Hippocampal formation (tissue), 2 donors: ENCODE measurements at places on chromosomes 7 and 10.

- DNase-seq: no peak
Measured at GRCh38 chr10:28375399-28376354, 72.8 kb upstream of the MPP7 start.

GRCh38 chr10:120365872-120366271 is 91.2 kb upstream of the PLPP4 start:
- no peak for DNase-seq

DNA sequence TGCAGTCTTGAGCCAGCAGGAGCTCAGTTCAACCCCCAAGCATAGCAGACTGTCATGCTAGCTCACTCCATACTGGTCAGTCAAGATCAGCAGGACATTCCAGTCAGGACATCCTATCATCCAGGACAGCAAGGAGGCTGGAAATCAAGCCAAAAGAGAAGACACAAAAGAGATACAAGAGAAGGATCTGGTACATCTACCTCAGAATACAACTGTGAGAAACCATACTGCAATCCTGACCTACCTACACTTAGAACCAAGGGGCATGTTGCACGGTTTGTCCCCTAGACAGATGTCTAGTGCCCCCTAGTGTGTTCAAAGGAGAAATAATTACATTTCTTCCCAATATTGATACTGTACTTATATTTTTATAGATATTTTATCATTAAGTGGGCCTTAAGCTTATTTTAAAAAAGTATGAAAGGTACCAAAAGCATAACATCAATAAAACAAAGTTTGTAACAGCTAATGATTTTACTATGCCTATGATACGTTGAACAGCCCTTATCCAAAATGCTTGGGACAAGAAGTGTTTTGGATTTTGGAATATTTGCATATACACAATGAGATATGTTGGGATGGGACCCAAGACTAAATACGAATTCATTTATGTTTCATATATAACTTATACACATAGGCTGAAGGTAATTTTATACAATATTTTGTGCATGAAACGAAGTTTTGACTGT is 26.7 kb downstream of the ERCC6 start:
- DNase-seq: no peak

- DNase-seq: no peak
Measured at GRCh38 chr7:36638140-36638539, 86.2 kb downstream of the AOAH start.

GRCh38 chr7:155218276-155219153 is 79.2 kb upstream of the INSIG1 start:
- no peak for DNase-seq

DNA sequence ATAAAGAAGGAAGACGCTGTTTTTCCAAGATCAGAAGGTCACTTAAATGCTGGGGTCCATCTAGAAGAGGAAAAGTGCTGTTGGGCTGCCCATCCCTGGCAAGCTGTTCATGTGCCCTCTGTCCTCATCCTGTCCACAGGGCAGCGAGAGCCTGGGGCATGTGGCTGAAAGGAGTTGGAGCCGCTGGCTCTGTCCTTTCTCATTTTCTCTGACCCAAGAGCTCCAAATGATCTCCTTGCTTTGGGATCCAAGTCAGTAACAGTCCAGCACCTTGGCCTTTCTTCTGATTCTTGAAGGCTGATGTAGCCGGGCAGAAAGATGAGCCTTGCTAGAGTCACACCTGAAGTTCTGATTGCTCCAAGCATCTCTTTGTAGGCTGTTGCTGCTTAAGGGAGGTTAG is 44.4 kb downstream of the SPDYE5 start:
- no peak for DNase-seq

- DNase-seq: no peak
Measured at GRCh38 chr7:77335581-77335980, 80.6 kb downstream of the GSAP start.

GRCh38 chr7:19709249-19709578 is 377 bp upstream of the POLR1F start:
- no peak for DNase-seq

- DNase-seq: peak; percentile 23
Measured at GRCh38 chr7:55050281-55050680, 31.5 kb downstream of the EGFR start.

GRCh38 chr7:21749378-21749777 is 196.3 kb downstream of the CDCA7L start:
- no peak for DNase-seq

GRCh38 chr7:105130048-105130447 is 116.0 kb downstream of the KMT2E start:
- no peak for DNase-seq

GRCh38 chr7:28708033-28708951 is 249.8 kb downstream of the TRIL start:
- peak; percentile 86 for DNase-seq

DNA sequence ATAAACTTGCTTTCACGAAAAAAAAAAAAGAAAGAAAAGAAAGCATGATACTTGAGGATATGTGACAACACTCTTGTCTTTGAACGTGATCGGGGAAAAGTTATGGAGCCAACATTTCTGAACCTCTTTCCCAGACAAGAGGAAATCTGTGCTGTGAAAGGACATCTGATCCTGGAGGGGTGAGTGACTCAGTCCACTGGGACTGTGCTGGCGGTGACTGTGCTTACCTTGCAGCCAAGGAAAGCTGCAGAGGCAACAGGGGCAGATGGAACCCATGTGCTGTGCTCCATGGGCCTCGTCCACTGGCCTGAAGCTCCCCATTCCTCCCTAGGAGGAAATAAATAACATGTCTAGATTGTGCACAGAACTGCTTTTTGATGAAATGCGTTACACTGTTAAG is 116.5 kb upstream of the RAB11FIP2 start:
- no peak for DNase-seq

GRCh38 chr7:138164804-138165203 is 88.5 kb downstream of the AKR1D1 start:
- no peak for DNase-seq

GRCh38 chr7:47311891-47312290 is 270.0 kb downstream of the TNS3 start:
- DNase-seq: no peak

- DNase-seq: no peak
Measured at GRCh38 chr7:2224934-2225333, 7.8 kb downstream of the MAD1L1 start.

GRCh38 chr7:155869784-155870076 is 57.5 kb upstream of the SHH start:
- DNase-seq: no peak

GRCh38 chr10:11927746-11928145 is 104.6 kb downstream of the PROSER2 start:
- DNase-seq: no peak

DNA sequence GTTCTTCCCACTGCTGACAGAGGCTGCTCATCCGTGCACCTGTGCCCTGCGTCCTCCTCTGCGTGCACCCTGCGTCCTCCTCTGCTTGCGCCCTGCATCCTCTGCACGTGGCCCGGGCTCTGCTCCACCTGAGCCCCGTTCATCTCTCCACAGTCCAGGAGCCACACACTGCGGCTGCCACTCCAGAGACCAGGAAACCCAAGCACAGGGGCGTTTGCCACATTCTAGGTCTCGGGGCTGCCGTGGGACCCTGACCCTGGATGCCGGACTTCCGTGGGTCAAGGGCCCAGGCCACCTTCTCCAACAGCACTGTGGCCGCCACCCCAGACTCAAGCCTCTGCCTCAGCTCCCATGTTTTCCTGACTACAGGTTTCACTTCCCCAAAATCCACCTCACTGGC is 460.4 kb downstream of the PTPRN2 start:
- no peak for DNase-seq

GRCh38 chr10:110398419-110399105 is 93.8 kb upstream of the SMNDC1 start:
- no peak for DNase-seq

DNA sequence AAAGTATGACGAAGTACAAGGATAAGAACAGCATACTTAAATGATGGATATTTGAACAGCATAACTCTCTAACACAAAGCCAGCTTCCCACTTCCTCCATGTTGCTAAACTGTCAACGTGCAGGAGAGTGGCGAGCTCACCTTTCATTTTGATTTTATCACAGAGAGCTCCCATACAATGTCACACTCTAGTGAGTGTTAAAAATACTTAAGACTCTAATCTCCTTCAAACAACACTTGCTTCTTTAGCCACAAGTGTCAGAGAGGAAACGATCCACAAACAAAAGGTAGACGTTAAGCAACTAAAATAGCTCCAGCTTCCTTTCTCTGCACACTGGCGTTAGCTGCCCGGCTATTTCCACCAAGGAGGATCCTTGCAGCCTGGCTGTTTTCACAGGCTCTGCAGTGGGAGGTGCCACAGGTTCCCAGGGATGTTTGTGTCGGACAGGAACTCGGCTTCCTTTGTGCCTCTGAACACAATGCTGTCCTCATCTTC is 194.6 kb downstream of the COBL start:
- no peak for DNase-seq

DNA sequence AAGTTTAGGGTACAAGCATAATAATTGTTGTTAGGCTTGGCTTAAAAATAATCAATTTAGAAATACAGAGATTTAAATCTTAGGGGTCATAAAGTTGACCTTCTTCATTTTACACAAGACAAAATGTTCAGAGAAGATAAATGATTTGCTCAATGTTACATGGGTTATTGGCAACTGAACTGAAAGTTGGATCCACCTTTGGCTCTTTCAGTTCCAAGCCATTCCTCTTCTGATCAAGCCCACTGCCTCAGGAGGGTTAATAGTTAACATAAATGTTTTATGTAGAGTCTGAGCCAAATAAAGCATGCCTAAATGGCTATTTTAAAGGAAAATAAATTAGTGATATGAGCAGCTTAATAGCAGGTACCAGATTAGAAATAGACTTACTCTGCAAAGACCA is 79.1 kb upstream of the RHOBTB1 start:
- DNase-seq: no peak

- no peak for DNase-seq
Measured at GRCh38 chr10:71125749-71126107, 86.6 kb upstream of the UNC5B start.
